ENCODE measurements at places on chromosomes 12 and 14.

- DNase-seq = no peak
Measured at GRCh38 chr14:49019467-49020115, 566.6 kb downstream of the RPS29 start.

GRCh38 chr12:24815114-24815423 is 133.8 kb downstream of the BCAT1 start:
- DNase-seq = no peak

DNA sequence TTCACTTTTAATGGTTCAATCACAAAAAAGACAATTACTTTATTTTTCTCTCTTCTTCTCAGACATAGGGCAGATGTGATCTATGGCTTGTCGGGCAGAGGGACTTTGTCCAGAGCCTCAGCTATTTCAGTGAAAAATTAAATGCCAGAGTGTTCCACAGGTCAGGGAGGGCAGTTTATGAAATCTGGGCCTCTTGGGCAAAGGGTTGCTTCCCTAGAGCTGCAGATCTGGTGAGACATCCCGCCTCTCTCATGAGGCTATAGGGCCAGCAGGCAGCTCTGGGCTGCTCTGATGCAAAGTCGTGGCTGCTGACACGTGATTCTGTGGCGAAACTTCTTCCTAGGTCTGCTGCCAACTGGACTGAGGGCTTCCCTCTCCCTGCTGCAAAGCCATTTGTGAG is 6.0 kb downstream of the CLMN start:
- no peak for DNase-seq

- DNase-seq = no peak
Measured at GRCh38 chr12:69483700-69484099, 13.5 kb downstream of the FRS2 start.

DNA sequence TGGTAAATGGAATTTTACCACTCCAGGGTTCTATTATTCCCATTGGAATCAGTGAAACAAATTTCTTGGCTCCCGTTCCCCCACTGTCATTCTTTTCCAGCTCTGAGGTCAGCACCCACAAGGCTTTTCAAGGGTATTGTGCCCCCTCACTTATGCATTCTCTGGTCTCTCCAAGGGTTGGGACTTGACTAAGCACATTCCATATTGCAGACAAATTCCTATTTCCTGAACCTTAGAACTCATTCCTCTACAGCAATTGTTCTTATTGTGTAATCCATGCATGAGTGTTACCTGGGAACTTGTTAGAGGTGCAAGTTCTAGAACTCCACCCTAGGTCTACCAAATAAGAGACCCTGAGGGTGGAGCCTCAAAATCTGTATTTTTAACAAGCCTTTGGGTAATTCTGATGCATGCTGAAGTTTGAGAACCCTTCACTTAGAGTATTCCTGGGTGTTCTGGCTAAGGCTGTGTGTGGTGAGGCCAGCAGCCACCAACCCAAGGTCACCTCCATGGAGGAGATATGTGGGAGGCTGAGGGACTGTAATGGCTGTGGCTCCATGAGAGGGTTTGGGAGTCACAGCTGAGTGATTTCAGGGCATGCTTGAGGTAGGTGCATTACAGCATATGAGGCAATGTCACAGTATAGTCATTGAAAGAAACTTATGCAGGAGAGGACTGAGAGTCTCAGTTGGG is 150.9 kb downstream of the TTC6 start:
- DNase-seq = no peak

GRCh38 chr12:31016057-31016456 is 57.6 kb upstream of the DDX11 start:
- DNase-seq = no peak

DNA sequence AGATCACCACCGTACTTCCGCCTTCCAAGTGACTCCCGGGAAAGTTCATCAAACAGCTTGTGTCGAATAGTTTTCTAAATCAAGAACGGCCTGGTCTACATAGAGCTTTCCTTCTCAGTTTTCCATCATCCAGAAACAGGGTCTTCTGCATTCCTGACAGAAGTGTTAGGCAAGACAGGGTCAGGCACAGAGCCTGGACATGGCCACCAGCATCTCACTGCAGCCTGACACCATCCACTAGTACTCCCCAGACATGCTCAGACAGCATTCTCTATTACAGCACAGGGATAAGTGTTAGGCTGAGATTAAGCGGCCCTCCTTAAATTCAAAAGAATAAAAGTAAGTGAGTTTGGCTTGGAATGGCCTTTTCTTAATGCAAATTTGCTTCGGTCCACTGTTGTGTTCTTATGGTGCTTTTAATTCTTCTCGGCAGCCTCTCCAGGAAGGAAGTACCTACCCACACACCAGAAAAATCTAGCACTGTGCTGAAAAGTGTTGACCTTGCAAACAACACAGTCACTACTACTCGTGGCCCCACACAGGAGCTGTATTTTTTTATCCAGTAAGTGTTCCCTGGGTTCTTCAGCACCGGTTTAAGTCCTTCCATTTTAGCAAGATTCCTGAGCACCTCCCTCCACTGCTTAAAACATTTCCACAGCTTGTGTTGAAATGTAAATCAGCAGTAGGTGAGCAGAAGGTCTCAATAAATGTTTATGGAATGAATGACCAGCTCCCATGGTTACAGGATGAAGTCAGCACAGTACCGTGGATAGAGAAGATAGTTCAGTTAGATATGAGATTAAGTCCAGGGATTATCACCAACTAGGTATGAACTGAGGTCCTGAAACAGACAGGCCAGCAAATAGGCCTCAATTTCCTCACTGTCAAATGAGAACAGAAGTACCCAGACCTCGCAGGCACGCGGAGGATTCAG is 44.1 kb downstream of the SETD3 start:
- DNase-seq = no peak

- no peak for DNase-seq
Measured at GRCh38 chr12:43078976-43079375, 473.0 kb downstream of the ADAMTS20 start.

GRCh38 chr12:40198601-40199000 is 26.2 kb upstream of the LRRK2 start:
- no peak for DNase-seq

Measured in NCI-H446 (cell line).